ENCODE measurements at places on chromosomes 2 and 18.

DNA sequence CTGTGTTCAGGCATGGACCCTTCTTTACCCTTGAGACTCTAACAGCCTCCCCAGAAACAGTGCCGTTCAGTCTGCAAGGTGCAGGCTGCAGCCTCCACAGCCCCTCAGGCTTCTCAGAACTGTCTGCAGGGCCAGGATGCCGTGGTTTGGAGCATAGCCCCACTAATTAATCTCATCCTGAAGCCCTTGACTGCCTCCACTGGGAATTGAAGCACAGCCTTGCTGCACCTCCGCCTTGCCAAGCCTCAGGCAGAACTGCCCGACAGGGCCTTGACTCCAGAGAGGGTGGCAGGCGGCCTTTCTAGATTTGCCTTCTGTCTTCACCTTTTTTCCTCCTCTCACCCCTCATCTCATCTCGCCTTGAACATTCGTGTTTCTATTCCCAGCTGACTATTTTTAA is 119.8 kb downstream of the NRP2 start:
- DNase-seq, result no peak

DNA sequence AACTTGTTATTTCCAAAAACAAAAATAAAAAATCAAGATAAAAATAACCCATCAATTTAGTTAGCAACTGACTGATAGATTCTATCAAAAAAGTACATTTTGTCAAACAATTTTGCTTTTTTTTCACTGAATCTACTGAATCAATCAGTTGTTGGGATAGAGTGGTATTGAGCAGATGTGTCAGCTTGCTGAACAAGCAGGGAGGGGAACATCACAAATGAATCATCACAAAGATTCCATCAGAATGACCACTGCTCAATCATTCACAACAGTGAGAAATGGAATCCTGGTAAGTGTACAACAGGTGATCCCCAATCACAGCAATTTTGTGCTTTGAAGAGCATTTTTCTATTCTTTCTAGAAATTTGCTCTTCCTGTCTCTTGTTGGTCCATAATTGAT is 12.3 kb upstream of the SLC14A2 start:
- no peak for DNase-seq

GRCh38 chr2:63736354-63736753 is 105.3 kb upstream of the UGP2 start:
- DNase-seq, result no peak

- DNase-seq, result no peak
These were observed 1257.7 kb upstream of the CDH2 start for GRCh38 chr18:29434650-29435049.

- no peak for DNase-seq
These were observed 108.5 kb upstream of the UNC80 start for GRCh38 chr2:209663139-209663538.

DNA sequence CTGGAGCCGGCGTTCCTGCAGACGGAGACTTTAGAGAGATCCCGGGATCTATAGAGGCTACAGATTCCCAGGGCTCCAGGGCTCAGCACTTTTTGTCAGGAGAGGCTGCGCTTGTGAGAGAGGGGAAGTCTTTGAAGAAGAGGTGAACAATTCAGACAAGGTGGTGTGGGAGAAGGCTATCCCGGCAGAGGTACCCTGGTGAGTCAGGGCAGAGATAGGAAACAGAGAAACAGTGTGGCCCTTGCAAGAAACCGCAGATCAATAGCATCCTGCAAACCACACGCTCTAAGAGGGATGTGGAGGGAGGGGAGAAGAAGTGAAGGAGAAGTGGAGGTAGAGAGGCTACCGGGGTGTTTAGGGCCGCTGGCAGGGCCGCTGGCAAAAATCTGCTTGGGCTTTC is 160.5 kb upstream of the APCDD1 start:
- no peak for DNase-seq

- peak; percentile 0 for DNase-seq
These were observed 136.7 kb downstream of the TMEM247 start for GRCh38 chr2:46615986-46616485.

- DNase-seq, result no peak
These were observed 84.6 kb downstream of the KCTD18 start for GRCh38 chr2:200425026-200425821.

DNA sequence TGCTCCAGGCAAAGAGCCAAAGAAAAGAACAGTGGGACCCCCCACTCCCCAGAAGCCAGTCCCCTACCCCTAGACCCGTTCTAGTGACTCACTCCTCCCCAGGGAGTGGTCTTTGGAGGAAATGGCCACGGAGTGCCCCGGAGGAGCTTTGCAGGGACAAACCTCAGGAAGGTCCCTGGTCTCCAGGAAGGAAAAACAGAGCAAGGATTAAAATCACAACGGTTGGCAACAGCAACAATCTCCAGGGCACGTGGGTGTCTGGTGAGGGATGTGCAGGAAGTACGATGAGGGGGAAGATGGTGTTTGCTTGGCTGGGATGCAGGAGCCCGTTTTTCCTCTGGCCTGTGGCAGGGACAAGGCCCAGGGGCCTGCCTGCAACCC is 135.0 kb downstream of the SMAD2 start:
- no peak for DNase-seq

GRCh38 chr2:235642446-235643098 is 148.7 kb downstream of the AGAP1 start:
- DNase-seq, result no peak

- no peak for DNase-seq
These were observed 20.3 kb downstream of the NPC1 start for GRCh38 chr18:23565916-23566547.
